ENCODE measurements at places on chromosomes 12 and 14.

DNA sequence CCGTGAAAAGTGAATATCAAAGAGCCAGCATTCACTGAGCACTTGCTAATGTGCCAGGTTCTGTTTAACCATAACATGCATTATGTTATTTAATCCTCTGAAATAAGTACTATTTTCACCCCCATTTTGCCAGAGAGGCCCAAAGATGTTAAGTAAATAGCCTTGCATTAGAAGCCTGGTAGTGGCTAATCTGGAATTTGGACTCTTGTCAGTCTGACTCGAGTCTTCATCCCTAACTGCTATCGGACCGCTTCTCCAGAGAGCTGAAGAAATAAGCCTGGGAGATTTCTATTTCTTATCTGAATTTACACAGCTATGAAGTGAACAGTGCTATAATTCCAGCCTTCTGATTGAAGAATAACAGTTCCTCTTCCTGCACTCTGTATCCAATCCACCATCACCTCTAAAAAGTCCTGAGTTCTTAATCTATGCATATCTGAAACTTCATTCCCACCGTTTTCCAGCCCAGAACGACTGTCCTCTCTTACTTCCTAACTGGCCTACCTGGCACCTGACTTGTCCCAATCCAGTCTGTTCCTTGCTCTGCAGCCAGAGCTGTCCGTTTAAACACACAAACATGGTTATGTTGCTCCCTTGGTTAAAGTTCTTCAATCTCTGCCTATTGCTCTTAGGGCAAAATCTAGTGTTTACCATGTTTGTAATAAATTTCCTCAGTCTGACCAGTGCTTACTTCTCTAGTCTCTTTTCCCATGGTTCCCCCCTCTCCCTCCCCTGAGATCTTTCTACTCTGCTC, 2.3 kb downstream of the POLR3B start:
- DNase-seq, result no peak

- no peak for DNase-seq
These were observed 54.6 kb upstream of the DICER1 start for GRCh38 chr14:95211721-95212504.

DNA sequence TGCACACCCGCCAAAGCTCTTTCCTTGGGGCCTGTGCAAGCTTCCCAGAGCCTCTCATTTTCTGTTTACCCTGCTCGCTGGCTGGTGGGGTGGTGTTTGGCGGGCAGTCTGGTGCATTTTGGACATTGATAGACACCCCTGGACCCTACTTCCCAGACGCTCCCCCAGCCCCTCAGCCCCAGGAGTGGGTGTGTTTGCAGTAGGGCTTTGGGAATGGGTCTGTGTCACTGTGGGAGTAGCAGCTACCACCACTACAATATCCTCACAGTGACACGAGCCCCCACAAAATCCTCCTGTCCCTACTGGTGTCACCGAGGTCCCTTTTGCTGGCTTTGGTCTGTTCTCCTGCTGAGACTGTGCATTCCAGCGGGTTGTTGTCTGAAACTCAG, 371.3 kb downstream of the TMEM121 start:
- no peak for DNase-seq

GRCh38 chr14:93049867-93050331, 65.8 kb downstream of the ITPK1 start:
- no peak for DNase-seq

DNA sequence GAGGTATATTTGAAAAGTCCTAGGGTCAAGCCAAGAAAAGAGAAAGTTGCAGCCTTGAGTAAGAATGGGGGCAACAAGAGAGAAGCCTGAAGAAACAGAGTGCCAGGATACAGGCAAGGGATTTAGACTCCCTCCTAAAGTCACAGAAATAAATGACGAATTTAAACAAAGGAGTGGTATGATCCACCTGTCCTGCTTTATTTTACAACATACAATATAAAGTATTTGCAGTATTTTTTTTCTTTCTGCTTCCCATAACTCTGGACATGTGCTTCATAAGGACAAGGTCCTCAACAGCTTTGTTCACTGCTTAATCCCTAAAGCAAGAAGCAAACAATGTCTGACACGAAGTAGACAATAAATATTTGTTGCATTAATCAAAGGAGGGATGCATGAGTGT, 57.4 kb downstream of the IFNG start:
- DNase-seq, result no peak

- DNase-seq, result no peak
These were observed 140.8 kb downstream of the GCH1 start for GRCh38 chr14:54761835-54762234.

DNA sequence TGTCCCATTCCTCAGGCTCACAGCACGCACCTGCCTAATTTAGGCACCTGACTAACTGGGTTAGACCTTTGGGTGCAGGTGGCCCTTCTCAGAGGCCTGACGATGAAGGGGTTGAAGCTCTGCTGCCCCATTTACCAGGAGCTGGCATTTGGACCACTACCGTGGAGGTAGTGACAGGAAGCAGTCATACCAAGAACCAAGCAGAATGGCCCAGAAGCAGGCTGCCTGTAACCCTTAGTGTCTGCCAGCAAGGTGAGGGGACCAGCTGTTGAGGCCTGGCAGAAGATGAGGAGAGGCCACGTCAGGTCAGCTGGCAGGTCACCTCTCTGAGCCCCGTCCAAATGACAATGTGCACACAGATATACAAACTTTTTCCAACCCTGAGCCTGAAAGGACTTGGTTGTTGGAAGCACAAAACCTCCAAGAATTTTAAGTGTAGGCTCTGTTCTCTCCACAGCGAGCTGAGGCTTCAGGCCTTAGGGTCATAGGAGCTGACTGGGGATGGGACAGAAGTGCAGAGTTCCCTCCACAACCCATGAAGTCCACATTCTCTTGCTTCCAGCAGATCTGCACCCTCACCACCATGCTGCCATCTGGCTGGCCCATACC, 23.1 kb downstream of the VASH1 start:
- no peak for DNase-seq

DNA sequence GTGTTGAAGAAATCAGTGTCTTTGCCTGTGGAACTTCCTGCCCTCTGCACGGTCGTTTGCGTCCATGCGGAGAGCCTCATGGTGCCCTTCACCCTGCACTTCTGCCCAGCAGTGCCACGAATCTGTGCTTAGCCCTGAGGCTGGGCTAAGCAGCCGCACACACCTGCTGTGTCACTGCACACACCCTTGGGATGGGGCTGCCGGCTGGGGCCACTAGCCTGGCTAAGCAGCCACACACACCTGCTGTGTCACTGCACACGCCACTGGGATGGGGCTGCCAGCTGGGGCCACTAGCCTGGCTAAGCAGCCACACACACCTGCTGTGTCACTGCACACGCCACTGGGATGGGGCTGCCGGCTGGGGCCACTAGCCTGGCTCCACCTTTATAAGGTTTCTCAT, 188.5 kb downstream of the KIF26A start:
- DNase-seq, result no peak

DNA sequence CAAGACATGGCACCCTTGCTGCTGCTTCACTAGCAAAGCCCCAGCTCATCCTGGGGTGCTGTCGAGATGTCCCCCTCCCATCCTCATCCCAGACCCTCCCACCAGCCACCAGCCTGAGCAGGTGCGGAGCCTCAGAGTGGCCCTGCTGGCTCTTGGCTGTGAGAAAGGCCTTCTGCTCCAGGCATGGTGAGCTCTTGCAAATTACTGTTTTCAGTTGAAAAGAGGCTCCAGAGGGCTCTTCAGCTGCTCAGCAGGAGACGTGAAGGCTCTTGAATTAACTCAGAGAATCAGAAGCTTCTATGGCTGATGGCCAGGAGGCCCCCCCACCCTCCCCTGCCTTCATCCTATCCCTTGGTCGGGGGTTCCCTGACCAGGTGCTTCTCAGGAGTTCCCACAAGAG, 44.1 kb downstream of the WSCD2 start:
- no peak for DNase-seq

DNA sequence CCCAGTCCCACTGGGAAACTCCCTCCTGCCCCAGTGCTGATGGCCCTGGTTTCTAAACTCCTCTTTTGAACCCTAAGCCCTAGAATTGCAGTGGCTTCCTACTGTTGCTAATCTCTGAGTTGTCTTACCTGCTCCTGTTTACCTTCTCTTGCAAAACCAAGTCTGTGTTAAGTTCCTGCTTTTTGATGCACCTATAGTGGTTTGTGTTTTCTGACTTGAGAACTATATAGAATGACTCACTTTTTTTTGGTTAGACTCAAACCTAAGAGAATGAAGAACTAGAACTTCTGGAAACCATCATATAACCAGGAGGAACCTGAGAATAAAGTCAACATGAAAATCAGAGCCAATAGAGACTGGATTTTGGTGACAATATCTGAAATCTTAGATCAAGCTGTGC, 5.5 kb upstream of the GAS2L3 start:
- DNase-seq, result no peak

DNA sequence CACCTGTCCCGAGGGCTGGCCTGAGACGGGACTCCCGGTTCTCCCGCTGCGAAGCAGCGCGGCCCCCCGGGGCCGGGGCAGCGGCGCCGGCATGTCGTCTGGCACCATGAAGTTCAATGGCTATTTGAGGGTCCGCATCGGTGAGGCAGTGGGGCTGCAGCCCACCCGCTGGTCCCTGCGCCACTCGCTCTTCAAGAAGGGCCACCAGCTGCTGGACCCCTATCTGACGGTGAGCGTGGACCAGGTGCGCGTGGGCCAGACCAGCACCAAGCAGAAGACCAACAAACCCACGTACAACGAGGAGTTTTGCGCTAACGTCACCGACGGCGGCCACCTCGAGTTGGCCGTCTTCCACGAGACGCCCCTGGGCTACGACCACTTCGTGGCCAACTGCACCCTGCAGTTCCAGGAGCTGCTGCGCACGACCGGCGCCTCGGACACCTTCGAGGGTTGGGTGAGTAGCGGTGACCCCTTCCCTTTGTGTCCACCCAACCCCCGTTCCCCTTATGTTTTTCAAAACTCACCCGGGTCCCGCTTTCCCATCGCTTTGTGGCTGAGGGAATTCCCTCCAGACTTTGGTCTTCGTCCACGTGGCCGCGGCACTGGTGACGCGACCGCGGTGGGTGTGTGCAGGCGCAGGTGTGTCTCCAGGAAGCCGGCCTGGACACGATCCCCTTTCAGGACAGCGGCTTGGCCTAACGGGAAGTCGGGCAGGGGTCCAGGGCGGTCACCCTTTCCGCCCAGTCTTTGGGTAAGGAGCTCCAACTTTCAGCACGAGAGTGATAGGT, 826 bp downstream of the PRKCH start:
- no peak for DNase-seq

GRCh38 chr12:106964526-106964925, 8.8 kb downstream of the TMEM263 start:
- DNase-seq, result no peak

GRCh38 chr12:31524791-31525495, 66.0 kb downstream of the DENND5B start:
- DNase-seq, result no peak

DNA sequence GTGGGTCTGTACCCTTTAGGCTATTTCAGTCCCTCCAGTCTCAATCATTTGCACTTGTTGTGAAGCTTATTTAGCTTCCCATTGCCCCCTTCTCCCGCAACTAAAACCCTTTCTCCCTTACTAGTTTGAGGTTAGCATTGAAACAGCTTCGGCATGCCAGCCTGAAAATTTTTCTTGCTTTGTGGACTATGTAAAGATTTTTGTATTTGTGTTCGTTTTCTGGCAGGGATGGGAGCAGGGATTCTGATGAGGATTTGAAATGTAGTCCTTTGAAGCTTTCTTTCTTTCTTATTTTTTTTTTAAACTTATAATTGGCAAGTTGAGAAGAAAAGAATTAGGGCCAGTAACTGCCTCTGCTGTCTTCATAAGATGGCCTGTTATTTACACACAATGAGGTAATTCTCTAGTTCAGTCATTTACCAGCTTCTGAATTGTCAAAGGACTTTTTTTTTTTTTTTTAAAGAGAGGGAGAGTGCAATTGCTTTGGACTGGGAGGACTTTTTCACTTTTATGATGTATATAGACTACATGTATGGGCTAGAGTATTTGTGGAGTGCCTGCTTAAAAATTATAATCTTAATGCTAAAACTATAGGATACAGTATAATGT, 29.0 kb downstream of the PALS1 start:
- no peak for DNase-seq

Data from activated CD4-positive, CD25-positive, alpha-beta regulatory T cell treated with anti-CD3 and anti-CD28 coated beads, Interleukin-2, amount 50 U/mL, for 16 hours (primary cell).